Left hindlimb (tissue), 1 donor: ENCODE measurements at places on chromosomes 2 and 18.

- DNase-seq = no peak
These were observed 47.8 kb downstream of the CCDC195 start for GRCh38 chr2:224668123-224668909.

DNA sequence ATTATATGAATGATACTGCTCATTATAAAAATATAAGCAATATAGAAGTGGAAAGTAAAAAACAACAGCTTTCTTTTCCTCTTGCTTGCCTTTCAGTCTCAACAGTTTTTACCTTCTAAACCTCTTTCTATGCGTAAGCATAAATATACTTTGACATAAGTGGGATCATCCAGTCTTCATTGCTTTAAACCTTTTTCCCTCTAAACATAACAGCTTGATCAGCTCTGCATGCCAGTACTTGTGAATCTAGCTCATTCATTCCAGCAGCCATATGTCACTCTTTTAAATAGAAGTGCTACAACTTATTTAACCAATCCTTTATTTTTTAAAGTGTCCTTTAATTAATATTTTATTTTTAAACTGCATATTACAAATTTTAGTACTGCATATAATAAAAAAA, 88.1 kb downstream of the TTC27 start:
- DNase-seq = no peak

GRCh38 chr2:8189316-8189715, 492.5 kb upstream of the ID2 start:
- DNase-seq = no peak

GRCh38 chr2:131828164-131828561, 300.5 kb downstream of the CCDC74A start:
- no peak for DNase-seq

DNA sequence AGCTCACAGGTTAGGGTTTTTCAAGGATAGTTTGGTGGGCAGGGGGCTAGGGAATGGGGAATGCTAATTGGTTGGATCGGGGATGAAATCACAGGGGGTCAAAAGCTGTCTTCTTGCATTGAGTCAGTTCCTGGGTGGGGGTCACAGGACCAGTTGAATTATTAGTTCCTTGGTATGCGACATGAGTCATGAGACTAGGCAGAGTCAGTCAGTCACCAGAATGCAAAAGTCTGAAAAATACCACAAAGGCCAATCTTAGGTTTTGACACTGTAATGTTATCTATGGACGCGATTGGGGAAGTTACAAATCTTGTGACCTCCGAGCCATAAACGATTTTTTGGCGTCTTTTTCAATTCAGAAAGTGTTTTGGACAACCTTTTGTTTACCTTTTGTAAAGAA, 101.2 kb downstream of the ZNF519 start:
- no peak for DNase-seq

- no peak for DNase-seq
These were observed 1.6 kb downstream of the OR6B3 start for GRCh38 chr2:240051697-240052096.

GRCh38 chr2:174600349-174600748, 2.7 kb upstream of the WIPF1 start:
- no peak for DNase-seq

GRCh38 chr2:189702071-189702470, 27.6 kb downstream of the ANKAR start:
- DNase-seq = no peak

DNA sequence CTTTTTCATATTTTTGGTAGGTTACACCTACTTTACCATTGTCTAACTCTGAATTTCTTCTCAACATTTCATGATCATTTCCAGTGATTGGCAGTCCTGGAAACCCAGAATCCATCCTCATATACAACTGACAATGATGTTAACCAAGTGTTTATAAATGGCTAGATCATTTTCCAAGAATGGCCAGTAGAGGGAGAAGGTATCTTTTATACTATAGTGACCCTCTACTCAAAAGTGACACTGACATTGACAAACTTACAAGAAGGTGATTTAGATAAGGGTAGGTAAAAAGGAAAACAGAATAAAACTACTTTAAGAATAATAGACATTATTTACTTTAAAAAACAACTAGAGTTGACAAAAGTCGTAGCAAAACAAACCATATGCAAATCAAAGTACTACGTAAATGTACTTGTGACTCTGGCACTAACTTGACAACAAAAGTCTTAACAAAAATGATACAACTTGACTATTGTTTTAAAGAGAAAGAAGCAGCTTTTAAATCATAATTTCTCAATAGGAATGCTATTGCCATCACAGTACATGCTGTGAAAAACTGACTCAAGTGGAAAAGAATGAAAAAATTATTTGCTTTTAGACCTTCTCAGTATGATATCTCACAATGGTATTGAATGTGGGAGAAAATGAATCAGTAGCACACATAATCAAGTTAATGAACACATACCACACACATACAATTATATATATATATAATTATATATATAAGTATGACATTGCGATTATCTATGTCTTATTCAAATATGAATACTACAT, 76.6 kb upstream of the GRB14 start:
- DNase-seq = no peak

DNA sequence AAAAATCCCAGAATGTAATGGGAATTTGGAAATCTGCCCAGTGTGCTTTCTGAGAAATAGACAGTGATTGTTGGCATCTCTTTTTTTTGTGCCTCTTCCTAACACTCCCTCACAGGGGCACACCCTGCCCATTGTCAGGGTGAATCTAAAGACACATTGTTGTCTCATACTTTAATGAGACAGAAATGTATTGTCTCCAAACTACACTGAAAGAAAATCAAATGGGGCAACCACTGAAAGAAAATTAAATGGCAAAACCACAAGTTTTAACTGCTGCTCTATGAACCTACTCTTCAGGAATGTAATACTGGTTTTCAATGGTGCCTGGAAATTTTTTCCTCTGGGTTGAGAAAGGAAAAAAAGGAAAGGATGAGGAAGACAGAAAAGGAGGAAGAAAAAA, 43.2 kb upstream of the GLS start:
- DNase-seq = no peak

- no peak for DNase-seq
These were observed 62.0 kb upstream of the ASAP2 start for GRCh38 chr2:9144617-9145016.

DNA sequence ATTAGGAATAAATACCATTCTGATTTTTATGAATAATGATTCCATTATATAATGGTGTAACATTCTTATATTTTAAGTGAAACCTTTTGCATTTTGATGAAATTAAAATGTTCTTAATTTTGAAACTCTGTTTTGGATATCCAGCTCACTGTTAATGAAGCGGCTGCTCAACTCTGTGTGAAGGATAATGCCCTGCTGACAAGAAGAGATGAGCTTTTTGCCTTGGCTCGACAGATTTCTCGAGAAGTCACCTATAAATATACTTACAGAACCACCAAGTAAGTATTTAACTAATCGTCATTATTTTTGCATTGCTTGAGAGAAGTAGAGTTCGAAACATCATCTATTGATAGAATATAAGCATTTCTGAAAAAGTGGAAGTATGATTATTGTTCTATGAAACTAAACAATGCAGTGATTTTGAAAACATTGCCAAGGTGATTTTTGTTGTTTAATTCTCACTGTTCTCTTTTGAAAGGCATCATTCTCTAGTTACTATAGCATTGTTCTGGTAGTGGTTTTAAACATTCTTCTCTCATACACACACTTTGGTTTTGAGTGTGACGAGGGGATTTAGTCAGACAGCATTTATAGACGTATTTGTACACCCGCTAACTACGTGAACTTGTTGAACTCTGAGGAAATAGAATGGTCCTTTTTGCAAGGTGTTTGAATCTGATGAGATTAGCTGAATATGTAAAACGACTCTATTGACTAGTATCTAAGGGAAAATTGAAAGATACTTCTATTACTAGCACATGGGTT, 21.5 kb downstream of the NAB1 start:
- DNase-seq = no peak

GRCh38 chr2:12742891-12743290, 26.2 kb downstream of the TRIB2 start:
- no peak for DNase-seq

DNA sequence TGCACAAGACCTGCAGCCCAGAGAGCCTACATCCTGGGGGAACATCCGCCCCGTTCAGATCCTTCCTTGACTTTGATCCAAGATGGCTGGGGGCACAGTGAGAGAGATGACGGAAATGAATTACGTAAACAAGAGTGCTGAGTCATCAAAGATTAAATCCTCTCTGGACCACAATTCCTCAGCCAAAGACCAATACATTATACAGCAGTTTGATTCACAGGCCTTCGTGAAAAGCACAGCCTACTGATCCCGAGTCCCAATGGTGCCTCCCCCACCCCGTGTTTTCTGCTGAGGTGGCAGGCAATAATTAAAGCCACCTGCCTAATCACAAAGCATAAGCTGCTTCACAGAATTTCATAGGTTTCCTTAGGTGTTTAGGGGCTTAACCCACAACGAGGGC, 43.0 kb downstream of the MYO5B start:
- DNase-seq = no peak

- no peak for DNase-seq
These were observed 15.8 kb downstream of the TMEM131 start for GRCh38 chr2:97979904-97980303.

DNA sequence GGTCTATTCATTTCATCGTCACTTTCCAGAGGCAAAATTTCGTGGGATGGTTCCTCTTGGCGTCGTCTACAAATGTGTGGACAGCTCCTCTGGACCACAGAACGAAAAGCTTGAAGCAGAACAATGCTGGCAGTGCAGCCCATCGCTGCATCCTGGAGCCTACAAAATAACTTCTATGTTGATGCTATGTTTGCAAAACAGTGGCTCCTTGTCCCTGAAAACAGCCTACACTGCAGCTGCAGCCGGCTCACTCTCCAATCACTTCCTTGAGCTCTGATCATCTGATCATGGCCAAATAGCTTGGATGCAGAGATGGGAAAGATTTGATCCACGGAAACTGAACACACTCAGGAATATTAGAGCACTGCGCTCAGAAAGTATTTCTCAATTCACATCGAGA, 60.0 kb downstream of the DOCK10 start:
- peak; percentile 62 for DNase-seq

GRCh38 chr18:57780318-57780705, 22.8 kb downstream of the ATP8B1 start:
- DNase-seq = no peak

- DNase-seq = peak; percentile 85
These were observed 36.8 kb upstream of the SEMA4C start for GRCh38 chr2:96906729-96907114.

GRCh38 chr2:236918545-236918944, 167.1 kb upstream of the COPS8 start:
- no peak for DNase-seq

DNA sequence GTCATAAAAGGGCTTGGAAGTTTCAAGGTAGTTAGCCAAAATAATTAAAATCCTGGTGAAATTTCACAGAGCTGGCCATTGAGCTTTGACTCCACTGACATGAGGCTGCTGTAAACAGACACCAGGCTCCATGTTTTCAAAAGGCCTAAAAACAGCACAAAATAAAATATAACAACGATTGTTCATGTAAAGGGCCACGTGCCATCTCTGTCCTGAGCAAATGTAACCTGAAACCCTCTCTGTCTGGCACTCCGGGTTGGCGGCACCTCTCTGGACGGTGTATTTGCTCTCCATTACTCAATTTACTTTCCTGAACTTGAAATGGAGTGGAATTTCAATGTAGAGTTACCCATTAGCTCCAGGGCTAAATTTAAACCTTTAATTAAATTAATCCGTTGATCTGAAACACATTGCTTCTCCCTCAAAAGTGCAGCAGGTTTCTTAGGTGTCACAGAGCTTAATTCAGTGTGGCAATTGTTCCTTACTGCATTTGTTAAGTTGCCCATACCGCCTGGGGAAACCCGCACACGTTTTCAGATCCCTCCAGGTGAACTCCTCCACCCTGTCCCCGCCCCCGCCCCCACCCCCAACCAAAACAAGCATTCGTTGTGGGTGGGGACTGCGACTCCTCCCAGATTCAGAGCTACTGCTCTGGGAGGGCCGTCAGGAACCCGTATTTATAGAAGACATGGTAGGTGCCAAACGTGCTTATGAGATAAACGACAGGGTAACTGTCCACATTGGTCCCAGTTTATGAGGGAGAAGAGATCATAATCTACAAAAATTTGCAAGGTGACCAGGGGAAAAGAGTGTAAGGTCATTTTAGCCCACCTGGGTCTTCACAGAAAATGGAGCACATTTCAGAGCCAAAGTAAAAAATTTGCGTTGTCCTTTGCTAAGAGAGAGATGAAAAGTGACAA, 1.2 kb upstream of the CABLES1 start:
- DNase-seq = no peak

- DNase-seq = no peak
These were observed 120.7 kb downstream of the SCG2 start for GRCh38 chr2:223481486-223481885.

GRCh38 chr2:200199005-200199404, 107.5 kb upstream of the SPATS2L start:
- no peak for DNase-seq

- DNase-seq = no peak
These were observed 173.3 kb downstream of the ANKRD44 start for GRCh38 chr2:197137231-197137630.

GRCh38 chr2:86140969-86141392, 34.9 kb downstream of the PTCD3 start:
- no peak for DNase-seq

DNA sequence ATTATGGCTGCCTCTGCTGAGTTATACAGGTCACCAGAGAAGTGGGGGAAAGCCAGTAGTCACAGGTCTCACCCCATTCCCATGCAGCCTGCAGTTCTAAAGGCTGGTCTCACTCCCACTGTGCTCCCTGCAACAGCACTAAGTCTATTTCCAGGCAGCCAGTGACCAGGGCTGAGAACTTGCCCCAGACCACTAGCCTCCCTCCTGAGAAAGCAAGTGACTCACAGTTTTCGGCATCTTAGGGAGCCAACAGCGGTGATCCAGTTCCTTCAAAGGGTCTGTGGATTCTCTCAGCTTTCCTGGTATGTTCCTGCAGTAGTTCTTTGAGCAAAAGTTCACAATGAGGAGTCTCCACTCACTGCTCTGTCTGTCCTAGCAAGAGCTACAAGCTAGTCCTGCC, 329.6 kb upstream of the MAP2 start:
- no peak for DNase-seq

GRCh38 chr2:37388074-37388473, 43.6 kb downstream of the QPCT start:
- DNase-seq = no peak

DNA sequence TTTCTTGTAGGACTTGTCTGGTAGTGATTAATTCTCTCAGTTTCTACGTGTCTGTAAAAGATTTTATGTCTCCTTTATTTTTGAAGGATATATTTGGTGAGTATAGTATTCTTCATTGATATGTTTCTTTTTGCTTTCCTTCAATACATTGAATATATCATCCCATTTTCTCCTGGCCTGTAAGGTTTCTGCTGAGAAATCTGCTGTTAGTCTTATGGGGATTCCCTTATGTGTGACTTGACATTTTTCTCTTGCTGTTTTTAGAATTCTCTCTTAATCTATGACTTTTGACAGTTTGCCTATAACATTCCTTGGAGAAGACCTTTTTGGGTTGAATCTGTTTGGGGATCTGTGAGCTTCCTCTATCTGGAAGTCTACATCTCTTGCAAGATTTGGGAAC, 281.0 kb upstream of the MEIS1 start:
- no peak for DNase-seq

GRCh38 chr2:45770811-45771210, 119.3 kb downstream of the PRKCE start:
- DNase-seq = no peak
